Fibroblast of skin of left quadriceps (primary cell): ENCODE measurements at places on chromosomes 7 and 10.

DNA sequence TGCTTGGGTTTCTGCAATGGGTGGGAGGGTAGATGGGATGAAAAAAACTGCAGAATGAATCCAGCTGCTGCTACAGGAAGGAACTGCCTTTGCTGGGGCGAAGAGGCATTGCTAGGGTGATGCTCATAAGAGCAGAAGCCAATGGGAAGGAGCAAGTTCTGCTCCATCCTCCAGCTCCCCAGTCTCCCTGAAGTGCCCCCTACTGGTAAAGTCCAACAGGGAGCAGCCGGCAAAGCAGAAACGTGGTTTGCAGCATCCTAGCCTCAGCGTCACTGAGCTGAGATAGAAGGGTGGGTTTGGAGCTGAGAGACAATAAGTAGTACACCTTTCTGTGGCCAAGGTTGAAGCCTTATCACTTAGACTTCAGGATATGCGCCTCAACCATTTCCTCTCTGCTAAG is 220.5 kb downstream of the CCSER2 start:
- DNase-seq, result no peak

- DNase-seq, result peak; percentile 62
Observed at GRCh38 chr7:17584822-17585221, 286.4 kb downstream of the AHR start.

- DNase-seq, result no peak
Observed at GRCh38 chr7:158278745-158279320, 308.8 kb downstream of the PTPRN2 start.

DNA sequence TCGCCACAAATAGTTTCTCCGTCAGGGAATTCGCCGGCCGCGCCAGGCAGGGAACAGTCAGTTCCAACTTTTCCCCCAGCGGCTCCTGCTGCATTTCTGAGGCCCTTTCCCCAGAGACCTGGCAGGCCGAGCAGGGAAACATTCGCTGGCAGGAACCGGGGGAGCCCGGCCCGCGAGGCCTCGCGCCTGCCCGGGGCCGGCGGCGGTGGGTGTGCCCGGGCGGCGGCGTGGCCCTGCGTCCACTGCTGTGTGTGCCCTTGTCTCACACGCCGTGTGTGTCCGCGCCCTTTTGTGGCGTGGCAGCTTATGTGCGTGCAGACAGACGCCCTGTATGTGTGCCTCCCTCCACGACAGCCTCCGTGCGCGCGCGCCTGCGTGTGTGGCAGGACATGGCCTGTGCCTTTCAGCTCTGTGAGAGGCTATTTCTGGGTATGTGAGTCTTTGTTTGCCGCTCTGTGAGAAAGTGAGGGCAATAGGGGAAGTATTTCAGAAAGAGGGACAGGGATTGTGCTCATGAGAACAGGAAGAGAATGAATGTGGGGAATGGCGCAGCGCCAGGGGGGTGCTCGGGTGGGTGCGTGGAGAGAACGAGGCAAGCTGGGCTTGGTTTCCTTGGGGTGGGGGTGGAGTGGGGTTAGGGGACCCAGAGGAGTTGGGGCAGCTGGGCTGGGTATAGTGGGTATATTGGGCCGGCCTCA is 689 bp upstream of the SMARCD3 start:
- DNase-seq, result no peak

DNA sequence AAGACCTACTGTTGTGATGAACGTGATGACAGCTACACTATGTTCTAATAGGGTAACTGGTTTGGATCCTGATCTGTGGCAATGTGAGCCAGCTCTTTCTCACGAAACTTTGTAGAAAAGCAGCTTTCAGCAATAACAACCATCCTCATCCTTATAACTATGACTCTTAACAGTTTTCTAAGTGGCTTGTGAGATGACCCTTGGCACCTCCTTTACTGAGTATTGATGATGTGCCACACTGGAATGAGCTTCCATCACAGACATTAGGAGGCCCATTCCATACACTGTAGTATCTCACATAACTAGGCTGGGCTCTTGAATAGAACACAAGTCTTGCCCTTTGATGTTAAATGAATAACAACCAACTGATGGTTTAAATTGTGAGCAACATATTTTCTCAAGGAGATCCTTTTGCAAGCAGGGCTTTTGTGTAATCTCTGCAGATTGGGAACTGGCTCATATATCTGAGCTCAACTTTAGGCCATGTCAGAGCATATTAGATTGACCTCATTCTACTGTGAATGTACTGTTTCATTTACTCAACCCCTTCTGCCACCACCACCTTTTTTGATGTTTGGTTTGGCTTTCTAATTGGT is 46.4 kb downstream of the MYPN start:
- no peak for DNase-seq
